ENCODE measurements at places on chromosomes 4 and X.

- no peak for DNase-seq
Observed at GRCh38 chr4:30720661-30721184, 554 bp downstream of the PCDH7 start.

- DNase-seq, result no peak
Observed at GRCh38 chr4:89336818-89337420, 29.3 kb upstream of the GPRIN3 start.

GRCh38 chr4:186554539-186554913 is 841 bp downstream of the MTNR1A start:
- no peak for DNase-seq

- no peak for DNase-seq
Observed at GRCh38 chrX:679291-679979, 48.8 kb downstream of the SHOX start.

DNA sequence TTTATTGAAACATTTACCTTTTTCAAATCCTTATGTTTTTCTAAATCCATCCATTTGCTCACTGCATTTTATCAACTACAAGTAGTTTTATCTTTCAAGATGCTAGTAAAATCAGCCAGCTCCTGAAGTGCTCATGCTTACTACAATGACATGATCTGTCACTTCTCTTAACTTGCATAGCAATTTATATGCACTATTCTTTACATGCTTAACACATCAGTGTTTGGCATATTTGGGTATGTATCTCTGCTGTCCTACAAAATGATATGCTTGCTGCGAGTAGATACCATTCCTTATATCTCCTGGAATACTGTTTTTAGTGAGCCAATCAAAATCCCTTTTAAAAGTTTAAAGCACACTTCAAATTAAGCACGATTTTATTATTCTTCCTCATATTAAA is 2726.8 kb downstream of the PCDH7 start:
- DNase-seq, result no peak

DNA sequence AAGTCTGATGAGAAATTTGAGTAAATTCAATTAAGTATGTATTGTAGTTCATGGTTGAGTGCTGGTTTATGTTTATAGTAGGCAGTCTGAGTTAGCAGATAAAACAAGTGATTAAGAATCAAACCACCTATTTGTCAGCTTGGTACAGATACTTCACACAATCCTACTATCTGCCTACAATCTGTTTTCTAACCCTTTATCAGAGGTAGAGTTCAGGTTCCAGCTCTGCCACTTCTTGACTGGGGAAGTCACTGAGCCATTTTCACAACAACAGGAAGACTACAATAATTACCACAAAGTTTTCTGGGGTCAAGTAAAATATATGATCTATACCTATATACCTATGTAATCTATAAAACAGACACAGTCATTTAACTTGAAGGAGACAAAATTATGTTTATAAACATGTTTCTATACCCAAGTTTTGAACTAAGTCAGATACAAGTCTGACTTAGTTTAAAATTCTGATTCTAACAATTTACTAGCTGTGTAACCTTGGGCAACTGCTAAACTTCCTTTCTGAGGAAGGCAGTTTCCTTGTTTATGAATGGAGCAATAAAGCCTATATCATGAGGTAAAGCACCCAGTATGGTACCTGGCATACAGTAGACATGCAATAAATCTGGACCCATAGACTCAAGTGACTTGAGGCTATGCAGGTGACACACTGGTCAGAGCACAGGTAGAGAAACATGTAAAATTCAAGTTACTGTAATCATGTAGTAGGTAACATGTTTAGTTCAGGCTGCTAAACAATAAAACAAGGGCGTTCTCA is 37.2 kb upstream of the BDH2 start:
- DNase-seq, result no peak

DNA sequence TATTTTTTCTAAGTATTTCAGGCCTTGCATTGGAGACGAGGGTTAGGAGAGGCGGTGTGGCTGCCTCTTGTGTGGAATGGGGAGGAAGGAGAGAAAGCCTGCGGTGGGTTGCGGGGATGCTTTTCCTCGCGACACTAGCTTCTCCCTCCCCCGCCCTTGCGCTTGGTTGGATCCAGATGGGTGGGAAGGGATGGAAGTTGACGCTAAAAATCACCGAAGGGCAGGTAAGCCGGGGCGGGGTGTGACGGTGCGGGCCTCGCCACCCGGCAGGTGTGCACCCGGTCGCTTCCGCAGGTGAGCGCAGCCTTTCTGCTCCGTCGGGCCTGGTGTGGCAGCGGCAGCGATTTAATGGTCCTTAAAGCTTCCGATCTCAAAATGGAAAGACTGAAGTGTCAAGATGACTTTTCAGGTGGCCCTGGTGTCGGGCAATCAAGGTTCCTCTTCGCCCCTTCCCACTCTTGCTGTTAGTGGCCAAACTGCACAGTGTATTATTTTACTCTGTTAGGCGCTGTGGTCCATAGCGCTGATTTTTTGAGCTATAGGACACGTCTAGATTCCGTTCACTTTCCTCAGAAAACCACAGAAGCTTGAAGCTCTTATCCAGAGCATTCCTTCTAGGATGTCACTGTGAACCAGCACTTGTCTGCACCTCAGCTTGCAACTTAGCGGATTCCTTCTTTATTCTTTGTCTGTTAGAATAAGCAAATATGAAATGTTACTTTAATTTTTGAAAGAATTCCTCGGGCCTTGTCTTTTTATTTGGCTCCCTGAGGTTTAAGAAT is 765 bp downstream of the ENOPH1 start:
- DNase-seq, result peak; percentile 52

DNA sequence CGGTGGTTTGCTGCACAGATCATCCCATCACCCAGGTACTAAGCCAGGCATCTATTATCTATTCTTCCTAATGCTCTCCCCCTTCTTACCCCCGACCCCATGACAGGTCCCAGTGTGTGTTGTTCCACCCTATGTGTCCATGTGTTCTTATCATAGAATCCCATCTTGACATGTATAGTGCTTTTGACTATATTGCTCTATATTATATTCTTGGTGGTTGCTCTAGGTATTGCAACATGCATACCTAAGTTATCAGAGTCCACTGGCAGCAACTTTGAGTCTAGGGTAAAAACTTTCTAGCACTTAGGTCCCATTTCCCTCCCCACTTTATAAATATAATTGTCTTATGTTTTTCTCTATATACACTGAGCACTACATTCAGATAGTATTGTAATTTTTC is 170.3 kb downstream of the TBX22 start:
- no peak for DNase-seq

GRCh38 chr4:128220286-128221235 is 67.1 kb downstream of the PGRMC2 start:
- no peak for DNase-seq

DNA sequence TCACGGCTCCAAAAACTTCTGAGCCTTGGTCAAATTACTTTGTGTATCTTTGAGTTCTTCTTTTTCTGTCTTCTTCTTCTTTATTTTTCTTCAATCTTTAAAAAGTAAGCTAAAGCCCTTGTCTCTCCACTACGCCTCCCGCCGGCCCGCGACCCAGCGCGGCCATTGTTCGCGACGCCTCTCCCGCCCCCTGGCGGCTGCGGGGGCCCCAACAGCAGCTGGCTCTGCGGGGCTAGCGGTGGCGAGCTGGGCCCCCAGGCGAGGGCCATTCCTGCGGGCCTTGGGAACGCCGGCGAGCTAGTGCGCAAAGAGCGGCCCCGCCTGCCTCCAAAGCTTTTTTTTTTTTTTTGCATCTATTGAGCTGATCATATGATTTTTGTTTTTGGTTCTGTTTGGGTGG is 119.1 kb downstream of the TGIF2LX start:
- no peak for DNase-seq

- DNase-seq, result no peak
Observed at GRCh38 chrX:39855748-39856129, 242.0 kb downstream of the BCOR start.

- DNase-seq, result no peak
Observed at GRCh38 chr4:79233820-79234219, 92.0 kb downstream of the NAA11 start.

GRCh38 chrX:11446336-11446735 is 153.1 kb downstream of the AMELX start:
- DNase-seq, result no peak

GRCh38 chr4:101224358-101225218 is 122.7 kb downstream of the PPP3CA start:
- no peak for DNase-seq

DNA sequence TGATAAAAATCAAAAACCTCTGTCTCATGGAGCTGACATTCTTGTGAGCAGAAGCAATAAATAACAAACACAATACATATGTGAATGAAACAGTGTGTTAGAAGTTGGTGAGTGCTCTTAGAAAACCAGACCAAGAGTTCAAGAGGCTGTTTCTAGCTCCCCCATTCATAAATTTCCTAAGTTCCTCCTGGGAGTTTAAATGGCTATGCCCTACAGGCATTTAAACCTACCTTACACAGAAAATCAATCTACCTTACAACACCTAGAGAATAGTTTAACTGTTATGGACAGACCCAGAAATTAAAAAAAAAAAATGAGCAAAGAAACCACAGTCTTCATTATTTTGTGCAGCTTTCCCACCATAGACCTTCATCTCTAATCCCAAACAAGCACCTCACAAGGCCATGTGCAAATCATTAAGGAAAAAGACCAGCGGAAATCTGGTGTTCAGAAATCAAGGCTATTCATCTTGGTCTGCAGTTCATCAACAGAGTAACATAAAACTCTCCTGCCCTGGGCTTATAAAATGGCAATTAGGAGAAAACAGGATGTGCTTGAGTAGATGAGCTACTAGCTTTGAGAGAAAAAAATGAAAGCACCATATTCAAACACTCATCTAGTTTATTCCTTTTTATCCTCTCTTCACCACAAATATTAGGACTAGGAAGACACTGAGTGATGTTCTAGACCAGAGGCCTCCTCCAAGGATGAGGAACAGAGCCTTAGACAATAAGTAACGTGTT is 147.2 kb downstream of the SHROOM3 start:
- DNase-seq, result no peak

DNA sequence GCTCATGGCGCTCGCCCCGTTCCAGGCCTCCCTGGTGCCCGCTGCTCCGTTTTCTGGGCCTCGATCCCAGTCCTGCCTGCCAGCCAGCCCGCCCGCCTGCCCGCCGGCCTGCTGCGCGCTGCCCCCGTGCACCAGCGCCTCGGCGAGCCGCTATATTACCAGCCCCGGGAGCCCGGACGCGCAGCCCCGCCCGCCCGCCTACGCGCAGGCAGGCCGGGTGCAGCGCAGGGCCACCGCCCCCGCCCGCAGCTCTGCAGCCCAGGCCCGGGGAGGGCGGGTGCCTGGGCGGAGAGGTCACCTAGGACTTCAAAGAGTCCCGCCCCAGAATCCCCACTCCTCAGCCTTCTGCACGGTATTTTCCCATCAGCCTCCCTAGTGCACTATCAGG is at the start of gene MAOB:
MAOB (minus strand) TSS at position 157 of the 388 bp plus-strand sequence; CDS start at position 6, 151 bp downstream.
- peak; percentile 24 for DNase-seq

DNA sequence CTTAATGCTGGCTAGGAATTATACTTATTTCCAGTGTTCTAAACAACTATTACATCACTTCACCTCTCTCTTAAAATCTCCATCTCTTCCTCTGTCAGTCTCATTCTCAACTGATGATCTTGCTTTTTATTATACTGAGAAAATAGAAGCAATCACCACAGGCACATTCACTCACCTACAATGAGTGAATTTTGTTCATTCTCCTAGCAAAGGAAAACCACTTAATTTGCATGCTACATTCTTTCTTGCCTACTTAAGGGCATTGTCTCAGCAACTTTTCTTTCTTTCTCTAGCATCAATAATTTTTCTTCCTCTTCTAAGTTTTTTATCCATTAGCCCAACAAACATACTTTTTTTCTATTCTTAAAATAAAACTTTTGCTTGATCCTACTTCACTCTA is 21.1 kb upstream of the USP38 start:
- DNase-seq, result no peak

GRCh38 chr4:101419336-101420135 is 72.2 kb upstream of the PPP3CA start:
- DNase-seq, result no peak

- no peak for DNase-seq
Observed at GRCh38 chr4:52241916-52242315, 190.8 kb downstream of the SPATA18 start.

DNA sequence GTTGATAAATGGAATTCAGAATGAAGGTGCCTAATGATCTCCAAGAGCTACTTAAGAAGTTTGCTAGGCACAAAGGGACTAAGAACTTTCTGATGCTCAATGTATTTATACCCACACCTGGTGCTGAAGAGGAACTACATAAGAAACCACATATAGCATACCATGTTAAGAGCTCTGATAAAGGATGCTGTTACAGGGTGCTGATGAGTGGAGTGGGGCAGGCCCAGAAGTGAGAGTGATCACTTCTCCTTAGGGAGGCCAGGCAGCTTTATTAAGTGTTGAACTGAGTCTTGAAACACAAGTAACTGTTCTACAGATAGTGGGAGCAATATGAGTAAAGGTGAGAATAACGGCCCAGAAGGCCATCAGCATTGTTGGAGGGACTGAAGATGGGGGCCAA is 68.3 kb upstream of the CHRDL1 start:
- DNase-seq, result no peak

DNA sequence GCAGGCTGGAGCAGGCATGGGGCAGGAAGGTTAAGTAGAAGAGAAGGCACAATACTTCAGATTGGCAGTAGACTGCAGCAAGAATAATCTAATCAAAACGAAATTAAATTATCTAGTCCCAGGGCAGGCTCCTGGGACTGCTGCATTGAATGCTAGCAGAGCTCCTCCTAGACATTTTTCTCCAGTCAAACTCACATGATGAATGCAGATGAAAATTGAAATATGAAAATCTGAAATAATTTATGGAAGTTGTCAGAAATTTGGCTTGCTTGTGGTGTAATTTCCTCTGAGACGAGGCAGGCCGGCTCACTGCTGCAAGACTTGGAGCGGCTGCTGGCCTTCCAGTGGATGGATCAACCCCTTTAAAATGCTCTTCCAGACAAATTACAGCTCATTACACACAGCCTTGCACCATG is 78.0 kb upstream of the TMEM33 start:
- DNase-seq, result no peak

DNA sequence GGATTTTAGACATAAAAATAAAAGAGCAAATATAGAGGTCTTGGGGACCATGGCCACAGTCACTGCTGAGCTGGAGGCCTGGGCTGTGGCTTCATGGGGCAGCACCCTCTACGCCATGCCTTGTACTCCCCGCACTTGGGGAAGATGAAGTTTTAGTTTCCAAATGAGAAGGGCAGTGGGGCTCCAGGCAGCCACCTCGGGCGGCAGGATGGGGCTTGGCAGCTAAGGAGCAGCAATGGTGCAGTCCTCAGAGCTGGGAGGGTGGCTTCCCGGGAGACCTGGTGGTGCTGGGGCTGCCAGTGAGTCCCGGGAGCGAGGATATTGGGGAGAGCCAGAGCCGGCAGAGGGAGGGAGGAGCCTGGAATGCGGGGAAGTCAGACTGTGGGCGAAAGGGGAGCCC is 2.4 kb downstream of the CXCR3 start:
- DNase-seq, result no peak

- DNase-seq, result no peak
Observed at GRCh38 chr4:5527211-5527610, 181.1 kb downstream of the EVC2 start.

GRCh38 chrX:10485326-10485725 is 135.1 kb downstream of the MID1 start:
- no peak for DNase-seq
